ENCODE measurements at places on chromosomes 12 and 14. TPM values are rescaled to one million over a fixed set of nuclear protein-coding genes. Genes with fewer than 3 reads are reported as not detected.
A peak's percentile ranks its signal among the peaks of the same experiment; 100 is the strongest.

Gene IFT81
- total RNA-seq, result 2.1 TPM

Gene SDR9C7
- total RNA-seq, result not detected

Gene GALNT8
- total RNA-seq, result 0.84 TPM

Gene ZC2HC1C
- 1.4 TPM for total RNA-seq

Gene MEG3
- total RNA-seq, result not detected

Gene KRT73
- 0.91 TPM for total RNA-seq

Gene TBK1
- 31.7 TPM for total RNA-seq

Gene TOMM20L
- not detected for total RNA-seq

DNA sequence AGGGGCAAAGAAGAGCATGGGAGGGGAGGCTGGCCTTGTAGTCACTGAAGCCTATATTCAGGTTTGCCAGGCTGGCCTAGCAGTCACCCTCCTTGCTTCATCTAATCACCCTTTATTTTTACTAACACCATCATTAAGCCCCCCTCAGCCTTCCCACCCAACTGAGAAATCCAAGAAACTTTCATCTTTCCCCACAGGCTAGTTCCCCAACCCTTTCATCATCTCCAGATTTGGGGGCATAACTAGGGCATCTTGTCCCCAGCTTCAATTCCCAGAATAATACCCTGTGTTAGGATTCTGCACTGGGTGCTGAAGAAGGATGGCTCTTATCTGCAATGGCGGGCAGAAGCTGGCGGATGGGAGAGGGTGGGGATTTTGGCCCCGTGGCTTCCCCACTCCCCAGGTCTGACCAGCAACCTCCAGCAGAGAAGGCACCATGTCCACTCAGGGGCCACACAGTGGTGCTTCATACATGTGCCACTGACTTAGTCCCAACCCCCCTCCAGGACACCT, 6.9 kb downstream of the PCK2 start:
- peaks cover 12% of the 10 kb centered on the region for H3K4me1 ChIP-seq
- H3K36me3 ChIP-seq, result peaks cover 64% of the 10 kb centered on the region
- no peak overlapping the region for H3K27ac ChIP-seq

GRCh38 chr12:52029685-52030084, 21.6 kb upstream of the NR4A1 start:
- no peak overlapping the region for H3K4me3 ChIP-seq
- peaks cover 43% of the 10 kb centered on the region for H3K4me1 ChIP-seq
- H3K27me3 ChIP-seq, result peaks cover 2% of the 10 kb centered on the region

DNA sequence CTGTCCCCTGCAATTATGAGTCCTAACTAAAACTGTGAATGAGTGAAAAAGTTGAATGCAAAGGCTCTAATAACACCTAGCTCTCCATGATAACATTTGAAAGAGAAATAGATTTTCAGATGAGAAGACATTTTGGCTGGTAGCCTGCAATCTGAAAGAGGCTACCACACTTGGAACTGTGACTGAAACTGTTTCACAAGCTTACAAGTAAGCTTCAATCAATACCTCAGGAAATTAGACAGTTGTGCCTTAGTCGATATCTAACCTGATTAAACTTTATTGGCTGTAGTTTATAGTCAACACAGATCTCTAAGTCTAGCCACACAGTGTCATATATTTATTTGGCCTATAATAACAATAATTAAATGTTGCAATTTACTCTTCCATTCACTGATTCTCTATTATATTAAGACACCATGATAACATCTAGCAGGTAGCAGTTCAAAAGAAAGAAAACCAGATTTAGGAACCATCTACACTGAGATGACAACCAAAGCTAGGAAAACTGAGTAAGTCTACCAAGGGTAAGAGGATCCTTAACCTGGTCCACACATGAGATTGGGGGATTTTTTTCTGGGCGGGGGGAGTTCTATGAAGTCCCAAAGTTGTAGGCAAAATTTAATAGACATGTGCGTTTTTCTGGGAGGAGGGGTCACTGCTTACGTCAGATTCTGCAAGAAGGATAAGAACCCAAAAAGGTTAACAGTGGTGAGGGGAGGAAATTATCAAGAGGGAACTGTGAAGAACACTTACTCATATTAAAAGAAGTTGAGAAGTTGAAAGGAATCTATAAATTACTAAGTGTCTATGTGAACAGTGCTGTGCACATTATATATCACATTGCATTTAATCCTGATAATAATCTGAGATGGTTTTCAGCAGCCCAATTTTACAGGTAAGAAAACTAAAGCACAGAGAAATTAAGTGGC, 65.8 kb downstream of the NUMB start:
- H3K4me3 ChIP-seq, result no peak overlapping the region
- no peaks in the 10 kb centered on the region for H3K36me3 ChIP-seq
- no peak for DNase-seq

DNA sequence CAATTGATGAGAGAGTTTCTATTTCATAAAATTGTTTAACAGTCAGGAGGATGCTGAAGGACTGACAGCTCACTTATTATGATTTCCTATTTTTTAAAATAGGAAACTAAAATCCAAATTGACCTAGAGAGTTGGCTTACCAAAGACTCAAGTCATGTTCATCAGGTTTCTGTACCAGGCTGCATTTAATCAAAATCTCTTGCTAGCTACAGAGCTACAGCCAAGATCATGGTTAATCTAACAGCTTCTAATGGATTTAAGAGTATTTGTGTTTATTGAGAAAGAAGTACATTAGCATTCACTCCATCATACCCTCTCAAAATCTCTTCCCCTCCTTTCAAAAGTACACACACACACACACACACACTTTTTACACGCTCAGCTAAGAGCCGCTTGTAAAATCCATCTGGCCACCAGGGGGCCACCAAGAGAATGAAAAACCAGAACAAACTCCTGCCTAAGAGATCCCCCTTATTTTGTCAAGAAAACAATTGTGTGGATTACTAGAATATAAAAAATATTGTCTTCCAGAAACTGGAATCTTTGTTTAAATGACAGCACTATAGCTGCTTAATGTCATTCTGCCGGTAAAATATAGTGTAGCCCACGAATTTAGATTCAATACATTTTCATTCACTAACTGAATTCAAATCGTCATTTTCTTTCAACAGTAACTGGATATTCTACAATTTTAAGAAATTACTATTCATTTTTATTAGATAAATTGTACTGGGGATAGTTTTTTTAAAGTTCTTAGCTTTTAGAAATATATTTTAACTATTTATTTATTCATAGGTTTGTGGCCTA, 334.0 kb downstream of the BTG1 start:
- peak; percentile 72 for DNase-seq
- no peak overlapping the region for H3K27ac ChIP-seq
- peaks cover 3% of the 10 kb centered on the region for H3K36me3 ChIP-seq
- H3K27me3 ChIP-seq, result no peaks in the 10 kb centered on the region
- no peak overlapping the region for H3K4me3 ChIP-seq

- no peak for DNase-seq
- no peak overlapping the region for H3K27ac ChIP-seq
These were observed 241.9 kb upstream of the FLRT2 start for GRCh38 chr14:85288041-85288440.

- H3K4me3 ChIP-seq, result no peak overlapping the region
- peaks cover 59% of the 10 kb centered on the region for H3K36me3 ChIP-seq
- H3K27me3 ChIP-seq, result no peaks in the 10 kb centered on the region
- no peak for DNase-seq
- H3K4me1 ChIP-seq, result peaks cover 2% of the 10 kb centered on the region
These were observed 13.7 kb downstream of the DDX54 start for GRCh38 chr12:113171543-113171942.

- H3K4me1 ChIP-seq, result no peaks in the 10 kb centered on the region
- no peak for DNase-seq
- H3K27me3 ChIP-seq, result peaks cover 5% of the 10 kb centered on the region
- H3K4me3 ChIP-seq, result no peak overlapping the region
- no peak overlapping the region for H3K27ac ChIP-seq
These were observed 158.3 kb downstream of the ADGRD1 start for GRCh38 chr12:131112021-131112420.

GRCh38 chr12:127126260-127126628, 1140.7 kb upstream of the TMEM132C start:
- H3K27ac ChIP-seq, result no peak overlapping the region
- H3K27me3 ChIP-seq, result no peaks in the 10 kb centered on the region
- no peaks in the 10 kb centered on the region for H3K4me1 ChIP-seq

GRCh38 chr12:91072931-91073330, 15.1 kb upstream of the KERA start:
- no peak for DNase-seq
- H3K36me3 ChIP-seq, result no peaks in the 10 kb centered on the region
- no peaks in the 10 kb centered on the region for H3K27me3 ChIP-seq
- H3K4me1 ChIP-seq, result no peaks in the 10 kb centered on the region

DNA sequence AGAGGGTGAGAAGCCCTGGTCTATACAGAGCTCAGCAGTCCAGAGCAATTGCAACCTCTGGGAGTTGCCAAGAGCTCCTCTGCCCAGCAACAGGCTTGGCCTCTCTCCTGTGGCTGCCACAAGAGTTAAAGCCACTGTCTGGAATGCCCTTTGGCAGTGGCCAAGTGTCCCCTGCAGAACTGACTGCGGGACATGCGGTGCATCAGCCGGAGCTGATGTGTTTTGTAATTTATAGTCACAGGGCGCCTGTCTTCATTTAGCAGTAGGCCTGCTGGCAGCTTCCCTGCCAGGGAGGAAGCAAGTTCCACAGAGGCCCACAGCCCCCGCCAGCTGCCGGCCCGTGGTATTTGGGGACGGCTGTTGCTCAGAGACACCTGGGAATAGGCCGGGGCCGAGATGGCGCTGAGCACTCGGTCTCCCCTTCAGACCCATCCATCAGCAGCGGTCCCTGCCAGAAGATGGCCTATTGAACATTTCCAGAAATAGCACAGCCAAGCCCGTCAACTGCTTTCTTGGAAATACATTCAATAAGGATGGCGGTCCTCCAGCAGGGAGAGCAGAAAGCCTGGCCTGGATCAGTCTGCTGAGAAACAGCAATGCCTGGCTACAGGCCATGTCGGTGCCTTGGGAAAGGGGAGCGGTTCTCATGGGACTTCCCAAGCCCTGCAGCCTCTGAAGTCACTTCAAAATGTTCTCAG, 217.4 kb downstream of the CRADD start:
- H3K36me3 ChIP-seq, result no peaks in the 10 kb centered on the region
- no peak overlapping the region for H3K27ac ChIP-seq
- H3K4me1 ChIP-seq, result peaks cover 25% of the 10 kb centered on the region
- H3K4me3 ChIP-seq, result no peak overlapping the region
- no peaks in the 10 kb centered on the region for H3K27me3 ChIP-seq

DNA sequence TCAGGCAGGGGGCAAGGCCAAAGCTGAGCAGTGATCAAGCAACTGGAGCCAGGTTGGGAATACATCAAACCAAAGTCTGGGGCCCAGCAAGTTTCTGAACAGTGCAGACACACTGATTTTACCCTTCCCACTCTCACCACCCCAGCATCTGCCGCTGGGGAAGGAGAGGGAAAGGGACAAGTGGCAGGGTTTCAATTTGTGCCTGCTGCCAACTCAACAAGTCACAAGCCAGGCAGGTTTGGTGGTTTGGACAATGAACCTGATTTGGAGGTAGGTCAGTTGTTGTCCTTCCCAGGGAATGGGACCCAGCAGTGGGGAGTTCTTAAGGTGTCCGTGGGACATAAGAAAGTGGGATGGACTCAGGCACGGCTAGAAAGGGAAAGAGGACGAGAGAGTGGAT, 151.9 kb upstream of the NOS1 start:
- no peak for DNase-seq
- H3K36me3 ChIP-seq, result no peaks in the 10 kb centered on the region
- H3K27me3 ChIP-seq, result no peaks in the 10 kb centered on the region
- H3K4me3 ChIP-seq, result no peak overlapping the region

DNA sequence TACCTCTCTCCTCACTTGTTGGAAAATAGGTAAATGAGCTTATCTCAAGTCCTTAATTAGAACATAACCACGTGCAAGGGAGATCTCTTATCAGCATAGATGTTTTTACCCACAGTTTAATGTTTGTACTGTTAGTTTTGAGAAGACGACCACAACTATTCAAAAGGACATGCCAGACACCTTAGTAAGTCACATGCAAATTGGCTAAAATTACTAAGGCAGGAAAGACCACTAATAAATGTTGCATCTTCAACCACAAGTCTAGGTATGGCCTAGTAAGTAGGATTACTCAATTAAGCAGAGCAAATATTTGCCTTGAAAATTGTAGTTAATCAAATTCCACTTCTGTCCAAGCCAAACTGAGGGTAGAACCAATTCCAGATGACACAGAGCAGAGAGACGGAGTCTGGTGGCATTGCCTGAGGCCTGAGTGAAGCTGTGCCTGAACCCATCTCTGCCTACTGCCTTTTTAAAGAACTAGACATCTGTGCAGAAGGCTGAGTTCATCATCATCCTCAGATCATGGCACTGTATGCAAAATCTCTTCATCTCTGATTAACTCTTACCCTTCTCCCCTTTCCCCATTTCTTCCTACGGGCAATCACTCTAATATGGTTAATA, 29.7 kb upstream of the CHST11 start:
- no peak for DNase-seq
- H3K36me3 ChIP-seq, result peaks cover 2% of the 10 kb centered on the region
- H3K27ac ChIP-seq, result no peak overlapping the region

- no peak overlapping the region for H3K27ac ChIP-seq
- no peak for DNase-seq
- H3K27me3 ChIP-seq, result no peaks in the 10 kb centered on the region
- H3K36me3 ChIP-seq, result peaks cover 4% of the 10 kb centered on the region
- no peaks in the 10 kb centered on the region for H3K4me1 ChIP-seq
- no peak overlapping the region for H3K4me3 ChIP-seq
These were observed 14.2 kb downstream of the HEBP1 start for GRCh38 chr12:12985817-12986408.

GRCh38 chr12:108561852-108562347, 496 bp upstream of the ISCU start:
- peaks cover 44% of the 10 kb centered on the region for H3K36me3 ChIP-seq
- H3K27ac ChIP-seq, result peak overlapping the region; percentile 100
- H3K4me1 ChIP-seq, result peaks cover 63% of the 10 kb centered on the region
- no peak for DNase-seq
- peak overlapping the region; percentile 100 for H3K4me3 ChIP-seq
- H3K27me3 ChIP-seq, result no peaks in the 10 kb centered on the region

- no peak overlapping the region for H3K27ac ChIP-seq
- no peak overlapping the region for H3K4me3 ChIP-seq
- no peaks in the 10 kb centered on the region for H3K4me1 ChIP-seq
- H3K27me3 ChIP-seq, result no peaks in the 10 kb centered on the region
- DNase-seq, result no peak
These were observed 19.2 kb downstream of the LUM start for GRCh38 chr12:91091916-91092715.

Data from activated CD8-positive, alpha-beta T cell treated with anti-CD3 and anti-CD28 coated beads, Interleukin-2, amount 10 ng/mL, durations not matched to agents 7 days and 5 days (primary cell).